ENCODE measurements at places on chromosomes 3 and 15.

DNA sequence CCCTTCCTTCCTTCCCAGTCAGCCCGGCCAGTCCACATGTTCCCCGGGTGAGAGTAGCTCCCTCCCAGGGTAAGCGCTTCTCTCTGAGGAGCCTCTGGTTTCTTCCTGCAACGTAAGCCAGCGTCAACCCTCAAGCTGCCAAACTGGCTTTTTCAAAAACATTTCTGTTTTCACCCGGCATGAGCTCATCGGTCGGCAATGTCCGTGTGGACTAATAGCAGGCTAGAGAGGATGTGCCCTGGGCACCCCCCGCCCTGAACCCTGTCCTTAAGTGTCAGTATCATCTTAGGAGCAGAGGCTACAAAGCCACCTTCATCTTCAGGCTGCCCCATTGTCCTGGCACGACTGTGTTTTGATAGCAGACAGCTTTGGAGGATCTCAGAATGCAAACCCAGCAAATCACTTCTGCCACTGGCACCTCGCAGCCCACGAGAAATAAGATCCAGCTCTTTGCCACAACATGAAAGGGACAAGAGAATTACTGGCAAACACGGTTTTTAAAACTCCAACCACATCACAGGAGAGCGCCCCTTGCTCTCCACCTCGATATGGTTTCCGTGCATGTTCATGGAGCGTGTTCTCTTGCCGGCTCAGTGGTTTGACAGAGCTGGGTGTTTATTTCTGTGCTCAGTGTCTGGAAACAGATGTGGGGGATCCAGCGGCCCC is 9.9 kb downstream of the ALDH1A3 start:
- DNase-seq = peak; percentile 78

DNA sequence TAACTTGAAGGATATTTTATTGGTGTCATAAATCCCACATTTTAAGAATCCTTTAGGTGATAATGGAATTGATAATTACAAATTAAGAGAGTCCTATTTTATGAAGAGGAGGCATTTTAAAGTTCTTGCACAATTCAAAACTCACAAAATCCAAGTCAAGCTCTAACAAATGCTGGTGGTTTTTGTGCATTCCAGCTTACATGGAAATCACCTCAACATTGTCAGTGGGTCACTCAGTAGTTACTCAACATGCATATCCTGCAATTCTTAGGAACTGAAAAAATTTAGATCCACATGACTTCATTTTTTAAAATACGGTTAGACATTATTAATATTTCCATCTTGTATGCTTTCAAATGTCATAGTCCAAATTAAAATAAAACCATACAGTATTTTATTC is 487.2 kb downstream of the CNTN3 start:
- peak; percentile 4 for DNase-seq

DNA sequence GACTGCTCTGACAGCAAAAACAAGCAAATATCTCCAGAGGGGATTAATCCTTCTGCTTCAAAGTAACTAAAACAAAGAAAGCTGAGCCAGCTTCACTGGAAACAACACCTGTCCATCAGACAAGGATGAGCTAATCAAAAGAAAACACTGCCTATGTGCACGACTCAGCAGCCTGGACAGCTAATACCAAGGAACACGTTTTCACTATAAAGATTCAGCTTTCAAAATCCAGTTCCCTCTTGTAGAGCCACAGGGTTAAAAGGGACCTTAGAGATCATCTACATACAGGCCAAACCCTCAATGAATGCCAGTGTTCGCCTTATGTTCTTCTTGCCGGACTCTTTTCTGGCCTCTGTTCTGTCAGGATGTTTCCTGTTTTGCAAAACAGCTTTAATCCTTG is 6.9 kb downstream of the TUSC7 start:
- no peak for DNase-seq

GRCh38 chr3:37566730-37567129 is 294.9 kb upstream of the CTDSPL start:
- peak; percentile 19 for DNase-seq

DNA sequence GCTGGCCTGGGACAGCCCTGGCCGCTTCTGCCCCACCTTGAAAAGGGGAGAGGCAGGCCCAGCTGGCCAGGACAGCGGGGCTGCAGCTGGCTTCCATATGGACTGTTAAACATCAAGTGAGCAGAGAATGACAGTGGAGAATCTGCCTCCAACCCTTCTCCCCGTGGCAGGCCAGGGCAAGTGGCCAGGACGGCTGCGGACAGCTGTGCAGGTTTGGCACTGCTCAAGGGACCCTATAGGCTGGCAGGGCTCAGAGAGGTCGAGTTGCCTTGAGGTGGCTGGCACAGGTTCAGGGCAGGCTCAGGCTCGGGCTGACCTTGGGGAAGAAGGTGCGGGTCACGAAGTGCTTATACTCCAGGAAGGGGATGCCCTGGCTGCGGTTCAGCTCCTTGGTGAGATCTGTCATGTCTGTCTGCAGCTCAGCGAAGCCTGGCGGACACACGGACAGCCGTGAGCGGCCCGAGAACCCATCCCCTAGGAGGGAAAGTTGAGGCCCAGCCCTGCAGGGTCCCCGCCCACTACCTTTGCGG is 24.3 kb downstream of the H1-8 start:
- no peak for DNase-seq

GRCh38 chr3:100072326-100073048 is 41.8 kb downstream of the FILIP1L start:
- peak; percentile 64 for DNase-seq

GRCh38 chr3:105364128-105364527 is 2.6 kb upstream of the ALCAM start:
- peak; percentile 89 for DNase-seq

- no peak for DNase-seq
Observed at GRCh38 chr15:33148129-33148751, 46.3 kb downstream of the FMN1 start.

GRCh38 chr3:40200692-40201316 is 108.7 kb upstream of the EIF1B start:
- no peak for DNase-seq

GRCh38 chr15:42705336-42705735 is 31.6 kb downstream of the CDAN1 start:
- DNase-seq = no peak

- no peak for DNase-seq
Observed at GRCh38 chr15:41567862-41568261, 8.8 kb downstream of the TYRO3 start.

DNA sequence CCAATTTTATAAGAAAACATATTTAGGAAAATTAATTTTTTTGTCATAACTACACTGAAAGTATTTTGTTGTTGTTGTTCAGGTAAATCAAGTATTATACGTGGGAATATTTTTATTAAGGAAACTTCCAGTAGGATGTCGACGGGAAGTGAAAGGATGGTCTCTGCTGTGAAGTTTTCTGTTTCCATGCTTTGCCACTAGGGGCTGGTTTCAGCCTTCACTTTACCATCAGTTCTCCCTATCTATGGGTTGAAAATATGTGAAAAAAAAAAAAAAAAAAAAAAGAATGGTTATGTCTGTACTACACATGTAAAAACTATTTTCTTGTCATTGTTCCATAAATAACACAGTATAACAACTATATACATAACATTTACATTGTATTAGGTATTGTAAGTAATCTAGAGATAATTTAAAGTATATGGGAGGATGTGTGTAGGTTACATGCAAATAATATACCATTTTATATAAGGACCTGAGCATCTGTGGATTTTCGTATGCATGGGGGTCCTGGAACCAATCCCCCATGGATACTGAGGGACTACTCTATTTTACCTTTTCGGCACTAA is 136.7 kb downstream of the SMAD6 start:
- peak; percentile 75 for DNase-seq

- DNase-seq = no peak
Observed at GRCh38 chr3:147398813-147399534, 7.4 kb downstream of the ZIC4 start.

- peak; percentile 99 for DNase-seq
Observed at GRCh38 chr3:29335438-29335837, 54.6 kb downstream of the RBMS3 start.

- DNase-seq = peak; percentile 50
Observed at GRCh38 chr15:60444289-60444912, 34.5 kb downstream of the ICE2 start.

DNA sequence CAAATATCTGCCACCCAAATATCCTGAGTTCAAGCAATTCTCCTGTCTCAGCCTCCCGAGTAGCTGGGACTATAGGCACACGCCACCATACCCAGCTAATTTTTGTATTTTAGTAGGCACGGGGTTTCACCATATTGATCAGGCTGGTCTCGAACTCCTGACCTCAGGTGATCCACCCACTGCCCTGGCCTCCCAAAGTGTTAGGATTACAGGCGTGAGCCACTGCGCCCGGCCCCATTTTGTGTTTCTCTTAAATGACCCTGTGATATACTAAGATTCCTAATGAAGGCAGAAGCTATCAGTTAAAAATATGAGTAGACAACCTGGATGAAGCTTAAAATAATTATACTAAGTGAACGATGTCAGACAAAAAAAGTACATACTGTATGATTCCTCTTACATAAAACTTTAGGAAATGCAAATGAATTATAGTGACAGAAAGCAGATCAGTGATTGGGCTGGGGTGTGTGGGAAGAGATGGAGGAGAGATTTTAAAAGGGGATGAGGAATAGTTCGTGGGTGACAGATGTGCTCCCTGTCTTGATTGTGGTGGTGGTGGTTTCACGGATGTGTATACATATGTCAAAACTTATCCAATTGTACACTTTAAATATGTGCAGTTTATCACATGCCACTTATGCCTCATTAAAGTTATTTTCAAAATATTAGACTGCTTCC is 3.8 kb upstream of the KLHL40 start:
- DNase-seq = no peak

Data from fibroblast of skin of right biceps (primary cell).